ENCODE measurements at places on chromosomes 1 and 21.

DNA sequence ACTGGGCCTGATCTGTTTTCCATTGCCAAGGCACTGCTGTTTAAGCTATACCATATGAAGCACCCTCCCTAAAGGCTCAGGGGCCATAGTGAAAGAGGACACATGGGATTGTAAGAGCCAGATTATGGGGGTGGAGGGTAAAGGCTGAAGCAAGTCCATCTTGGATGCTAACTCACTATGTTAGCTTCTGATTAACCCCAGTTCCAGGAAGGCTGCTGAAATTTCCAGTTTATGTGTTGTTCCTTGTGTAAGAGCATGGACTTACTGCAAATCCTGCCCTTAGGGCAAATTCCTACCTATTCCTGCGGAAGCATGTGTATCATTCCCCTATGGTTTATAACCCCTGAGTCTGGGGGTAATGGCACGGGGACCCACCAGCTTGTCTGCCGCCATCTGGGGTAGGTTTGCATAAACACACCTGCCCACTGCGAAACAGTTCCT is 91.8 kb upstream of the SERBP1 start:
- no peak for DNase-seq

- no peak for DNase-seq
Observed at GRCh38 chr1:172499636-172500141, 33.3 kb upstream of the SUCO start.

- DNase-seq = no peak
Observed at GRCh38 chr21:15986277-15986676, 256.5 kb downstream of the USP25 start.

GRCh38 chr1:228234921-228235320 is 27.1 kb downstream of the OBSCN start:
- DNase-seq = no peak

GRCh38 chr1:215005656-215006345 is 76.7 kb upstream of the KCNK2 start:
- DNase-seq = no peak

DNA sequence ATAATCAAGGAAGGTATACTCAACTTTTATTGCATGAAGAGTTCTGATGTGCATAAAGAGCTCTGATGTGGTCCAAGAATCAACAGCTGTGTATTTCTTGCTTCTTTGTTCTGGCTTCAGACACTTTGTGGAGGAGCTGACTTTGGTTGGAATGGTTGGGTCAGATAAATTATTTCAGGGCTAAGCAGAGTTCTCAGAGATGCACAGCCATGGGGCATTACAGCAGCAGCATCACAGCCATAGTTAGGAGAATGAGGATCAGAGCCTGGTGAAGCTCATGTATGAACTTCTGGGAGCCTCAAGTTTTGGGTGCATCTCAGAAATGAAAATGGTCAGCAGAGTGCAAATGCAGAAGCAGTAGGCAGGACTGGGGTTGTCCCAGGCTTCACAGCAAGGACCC is 267.4 kb upstream of the RUNX1 start:
- no peak for DNase-seq

GRCh38 chr1:78527706-78528105 is 36.9 kb downstream of the PTGFR start:
- DNase-seq = no peak

DNA sequence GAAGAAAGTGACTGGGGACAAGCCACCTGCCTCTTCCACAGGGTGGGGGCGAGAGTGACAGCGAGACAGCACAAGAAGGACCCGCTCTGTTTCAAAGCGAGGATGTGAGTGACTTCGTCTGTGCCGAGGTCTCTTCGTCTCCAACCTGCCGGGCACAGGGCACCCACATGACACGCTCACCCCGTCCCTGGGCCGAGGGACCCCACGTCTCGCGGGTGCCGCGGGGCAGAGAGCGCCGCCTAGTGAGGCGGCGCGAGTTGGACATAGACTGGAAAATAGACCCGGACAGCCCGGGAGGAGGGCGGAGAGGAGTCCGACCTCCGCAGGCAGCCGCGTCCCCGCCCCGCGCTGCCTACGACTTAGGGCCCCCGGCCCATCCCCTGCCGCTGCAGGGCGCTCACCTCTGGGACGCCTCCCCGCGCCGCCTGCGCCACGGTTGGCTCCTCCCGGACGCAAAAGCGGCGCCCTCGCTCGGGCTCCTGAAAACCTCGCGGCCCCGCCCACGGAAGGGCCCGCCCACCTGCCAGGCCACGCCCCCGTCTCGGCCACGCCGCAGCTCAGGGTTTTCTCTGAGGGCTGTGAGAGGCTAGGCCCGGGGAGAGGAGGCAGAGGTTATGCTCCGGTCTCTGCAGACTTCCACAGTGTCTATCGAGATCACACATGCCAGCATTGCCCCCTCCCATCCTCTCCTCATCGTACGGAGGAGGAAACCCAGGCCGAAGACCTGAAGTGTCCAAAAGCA is at the start of gene TLR5:
Gene TLR5 (minus strand): TSS at position 454 of the 742 bp plus-strand sequence. CDS start 30,217 bp downstream, outside the sequence.
- peak; percentile 89 for DNase-seq

- DNase-seq = no peak
Observed at GRCh38 chr1:34587761-34588160, 167.1 kb upstream of the GJB5 start.

GRCh38 chr1:25662061-25662460 is 45.5 kb downstream of the MAN1C1 start:
- no peak for DNase-seq

GRCh38 chr1:183908079-183908478 is 103.2 kb downstream of the RGL1 start:
- DNase-seq = no peak

GRCh38 chr1:33469691-33470090 is 2.8 kb upstream of the ZSCAN20 start:
- no peak for DNase-seq

DNA sequence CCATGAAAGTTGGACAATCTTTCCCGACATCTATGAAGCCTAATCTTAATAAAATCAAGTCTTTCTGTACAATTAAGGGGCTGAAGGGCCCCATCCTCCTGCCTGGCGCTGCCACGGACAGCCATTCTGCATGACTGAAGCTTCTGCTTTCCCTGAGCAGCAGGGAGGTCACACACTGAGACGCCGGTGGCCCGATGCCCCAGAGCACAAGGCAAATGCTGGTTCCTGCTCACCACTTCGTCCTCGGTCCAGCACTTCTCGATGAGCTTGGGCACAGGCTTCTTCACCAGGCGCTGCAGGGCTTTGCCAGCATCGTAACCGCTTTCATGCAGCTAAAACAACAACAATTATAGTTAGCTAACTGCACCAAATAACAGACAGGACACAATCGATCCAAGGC is 147.8 kb downstream of the SLC45A1 start:
- no peak for DNase-seq

DNA sequence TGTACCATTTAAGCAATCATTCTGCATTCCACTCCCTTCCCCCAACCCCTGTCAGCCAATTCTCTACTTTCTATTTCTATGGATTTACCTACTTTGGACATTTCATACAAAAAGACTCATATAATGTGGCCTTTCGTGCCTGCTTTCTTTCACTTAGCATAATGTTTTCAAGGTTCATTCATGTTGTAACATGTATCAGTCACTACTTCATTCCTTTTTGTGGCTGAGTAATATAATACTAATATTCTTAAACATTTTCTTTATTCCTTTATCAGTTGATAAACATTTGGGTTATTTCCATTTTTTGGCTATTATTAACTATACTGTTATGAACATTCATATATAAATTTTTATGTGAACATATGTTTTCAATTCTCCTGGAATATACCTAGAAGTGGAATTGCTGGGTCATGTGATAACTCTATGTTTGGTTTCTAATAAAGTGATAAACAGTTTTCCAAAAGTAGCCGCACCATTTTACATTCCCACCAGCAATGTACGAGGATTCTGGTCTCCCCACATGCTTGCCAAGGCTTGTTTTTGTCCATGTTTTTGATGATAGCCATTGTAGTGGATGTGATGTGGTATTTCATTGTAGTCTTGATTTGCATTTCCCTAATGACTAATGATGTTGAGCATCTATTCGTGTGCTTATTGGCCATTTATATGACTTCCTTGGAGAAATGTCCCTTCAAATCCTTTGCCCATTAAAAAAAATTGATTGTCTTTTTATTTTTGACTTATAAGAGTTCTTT is 61.9 kb upstream of the GNG12 start:
- no peak for DNase-seq

DNA sequence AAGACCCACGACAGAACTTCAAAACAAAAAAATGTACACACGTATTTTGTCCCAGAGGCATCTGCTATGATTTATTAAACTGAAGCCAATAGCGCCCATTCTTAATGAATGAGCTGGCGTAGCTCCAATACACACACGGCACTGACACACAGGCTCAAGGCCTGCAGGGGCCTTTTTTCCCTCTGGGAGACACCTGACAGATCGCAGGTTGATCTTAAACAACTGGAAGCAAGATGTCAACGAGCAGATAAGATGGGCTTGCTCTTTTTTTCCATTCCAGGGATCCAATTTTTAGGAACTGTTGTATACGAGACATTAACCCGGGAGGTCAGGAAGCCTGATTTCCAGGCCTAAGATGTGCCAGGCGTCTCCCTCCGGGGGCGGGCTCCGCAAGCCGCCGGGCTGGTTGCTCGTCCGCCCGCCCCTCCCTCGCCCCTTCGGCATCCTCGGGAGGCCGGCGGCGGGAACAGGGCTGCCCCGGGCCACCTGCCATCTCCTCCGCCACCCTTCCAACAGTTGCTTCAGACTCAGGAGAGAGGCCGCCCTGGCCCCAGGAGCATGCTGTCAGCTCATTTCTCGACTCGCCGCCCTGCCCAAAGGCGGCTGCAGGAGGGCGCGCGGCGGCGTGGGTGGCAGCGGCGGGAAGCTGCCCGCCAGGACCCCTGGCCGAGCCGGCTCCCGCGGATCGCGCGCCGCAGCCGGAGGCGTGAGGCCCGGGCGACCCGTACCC is 735 bp downstream of the TTC13 start:
- DNase-seq = peak; percentile 44

- DNase-seq = no peak
Observed at GRCh38 chr21:23218667-23219066, 2220.5 kb downstream of the NCAM2 start.

GRCh38 chr1:34029954-34030353 is 135.1 kb downstream of the CSMD2 start:
- no peak for DNase-seq

DNA sequence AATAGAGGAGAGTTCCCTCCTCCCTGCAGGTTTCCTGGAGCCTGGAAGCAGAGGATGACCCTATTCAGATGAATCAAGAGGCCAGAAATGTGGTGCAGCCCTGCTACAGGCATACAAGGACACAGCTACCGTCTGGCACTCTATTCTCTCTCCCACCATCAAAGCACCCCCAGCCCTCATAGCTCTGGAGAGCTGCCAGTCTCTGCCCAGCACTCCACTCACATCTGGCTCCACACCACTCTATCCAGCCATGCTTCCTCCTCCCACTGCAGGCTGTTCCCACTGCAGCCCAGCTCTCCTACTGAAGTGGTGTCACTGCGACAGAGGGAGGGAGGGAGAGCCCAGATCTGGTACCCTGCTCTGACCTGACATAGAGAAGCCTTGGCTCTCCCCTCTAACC is 18.4 kb downstream of the SYT2 start:
- DNase-seq = no peak

- DNase-seq = no peak
Observed at GRCh38 chr1:212293579-212293978, 8.4 kb downstream of the PPP2R5A start.

DNA sequence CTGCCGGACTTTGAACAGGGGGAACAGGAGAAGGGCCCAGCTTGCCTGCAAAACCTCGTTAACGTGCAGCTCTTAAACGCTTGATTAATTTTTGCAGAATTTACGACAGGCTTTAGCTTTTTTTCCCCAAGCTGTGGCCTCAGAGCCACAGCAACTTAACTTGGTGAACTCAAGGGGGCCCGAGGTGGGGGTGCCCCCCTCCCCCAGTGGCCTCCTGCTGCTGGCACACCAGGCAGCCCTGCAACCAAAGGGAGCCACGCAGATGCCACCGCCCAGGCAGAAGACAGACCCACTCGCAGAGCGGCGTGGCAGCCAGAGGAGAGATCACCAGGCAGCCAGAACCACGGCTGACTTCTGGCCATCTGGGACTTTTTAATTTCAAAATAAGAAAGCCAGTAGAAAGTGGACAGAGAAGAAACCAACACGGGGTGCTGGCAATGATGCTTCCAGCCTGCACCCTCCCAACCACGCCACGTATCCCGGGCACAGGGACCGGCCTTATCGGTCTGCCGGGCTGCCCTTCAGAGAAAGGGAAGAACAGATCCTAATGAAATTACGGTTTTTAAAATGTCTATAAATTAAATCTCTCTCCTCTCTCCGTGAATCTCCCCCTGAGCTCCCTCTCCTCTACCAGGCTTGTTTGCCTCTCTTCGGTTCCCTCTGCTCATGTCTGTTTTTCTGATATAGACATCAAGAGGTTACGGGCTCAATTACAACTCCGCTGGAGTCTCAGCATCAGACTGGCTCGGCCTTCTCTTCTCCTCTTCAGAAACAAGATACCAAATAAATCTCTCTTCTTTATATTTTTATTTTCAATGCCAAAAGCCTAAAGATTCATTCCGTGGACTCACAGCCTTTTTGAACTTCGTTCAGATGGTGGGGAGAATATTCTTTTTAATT is 6.4 kb downstream of the CASZ1 start:
- DNase-seq = no peak

- no peak for DNase-seq
Observed at GRCh38 chr1:209996348-209996747, 58.3 kb downstream of the SYT14 start.

DNA sequence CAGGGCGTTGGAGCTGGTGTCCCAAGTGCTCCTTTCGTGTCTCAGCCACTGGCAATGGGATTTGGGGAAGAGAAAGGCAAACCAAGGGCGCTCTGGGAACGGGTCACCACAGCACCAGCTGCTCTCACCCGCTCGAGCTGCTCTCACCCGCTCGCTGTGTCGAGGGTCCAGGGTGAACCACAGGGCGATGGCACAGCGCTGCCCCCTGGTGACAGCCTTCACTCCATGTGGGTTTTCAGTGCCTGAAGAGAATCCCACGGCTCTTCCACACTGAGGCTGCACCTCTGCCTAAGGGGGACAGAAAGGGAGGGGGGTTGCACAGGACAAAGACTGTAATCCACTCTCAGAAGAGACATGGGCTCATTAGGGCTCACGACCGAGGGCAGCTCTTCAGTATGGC is 7.1 kb upstream of the CLDN19 start:
- DNase-seq = peak; percentile 46

DNA sequence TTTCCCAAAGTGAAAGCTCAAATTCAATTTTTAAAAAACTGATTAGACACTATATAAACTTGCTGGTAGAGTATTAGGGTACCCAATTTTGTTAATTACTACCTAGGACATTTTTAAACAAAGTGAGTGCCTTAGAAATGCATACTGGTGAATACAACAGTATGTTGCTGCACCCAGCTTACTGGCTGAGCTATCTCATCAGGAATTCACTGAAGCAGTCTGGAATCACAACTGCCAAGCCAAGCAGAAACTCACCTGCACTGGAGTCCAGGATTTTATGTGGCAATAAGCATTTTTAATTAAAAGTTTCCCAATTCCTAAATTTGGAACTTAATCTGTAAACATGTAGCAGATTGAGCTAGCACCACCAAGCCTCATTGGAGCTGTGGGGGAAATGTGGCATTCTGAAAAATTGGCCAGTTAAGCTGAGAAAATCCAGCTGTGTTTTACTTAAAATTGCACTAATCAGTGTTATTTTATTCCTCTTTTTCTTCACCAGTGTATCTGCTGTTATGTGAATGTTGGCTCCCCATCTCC is 61.8 kb downstream of the CLEC20A start:
- DNase-seq = no peak

Data from activated CD8-positive, alpha-beta T cell treated with anti-CD3 and anti-CD28 coated beads, Interleukin-2, amount 10 ng/mL, durations not matched to agents 7 days and 5 days (primary cell).